Activated CD8-positive, alpha-beta T cell treated with anti-CD3 and anti-CD28 coated beads for 36 hours (primary cell): ENCODE measurements at places on chromosomes 3 and 15.
A peak's percentile ranks its signal among the peaks of the same experiment; 100 is the strongest.

DNA sequence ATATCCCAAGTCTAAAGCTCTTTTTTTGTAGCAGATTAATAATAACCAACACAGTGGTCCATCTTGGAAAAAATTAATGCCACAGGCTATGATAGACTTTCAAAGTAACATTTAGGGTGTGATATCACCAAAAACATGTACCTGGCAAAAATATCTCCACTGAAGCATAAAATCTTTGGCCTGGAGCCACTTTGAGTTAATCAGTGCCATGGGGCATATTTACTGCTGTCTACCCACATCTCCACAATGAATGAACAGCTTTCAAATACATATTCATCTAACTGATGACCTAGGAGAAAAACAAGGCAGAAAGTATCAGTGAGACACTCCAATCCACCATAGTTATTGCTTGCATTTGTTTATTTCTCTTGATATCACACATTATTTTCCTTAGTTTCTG is 296.0 kb upstream of the MDFIC2 start:
- no peak for DNase-seq

GRCh38 chr15:69535101-69535638 is 82.6 kb downstream of the RPLP1 start:
- DNase-seq: peak; percentile 11

DNA sequence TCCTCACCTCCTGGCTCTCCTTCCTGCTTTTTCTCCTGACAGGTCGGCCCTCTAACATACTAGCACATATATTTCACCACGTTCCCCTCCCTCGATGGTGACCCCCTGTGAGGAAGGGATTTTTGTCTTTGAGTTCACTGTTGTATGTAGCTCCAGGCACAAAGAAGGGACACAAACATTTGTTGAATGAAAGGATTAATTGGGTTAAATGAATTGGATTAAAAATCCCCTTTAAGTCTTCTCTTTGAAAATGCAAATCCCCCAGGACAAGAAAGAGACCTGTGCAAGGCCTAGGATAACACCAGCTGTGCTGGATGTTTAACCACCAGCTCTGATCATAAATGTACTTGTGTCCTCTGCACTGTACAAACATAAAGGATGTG is 3.3 kb downstream of the CALML4 start:
- DNase-seq: no peak

DNA sequence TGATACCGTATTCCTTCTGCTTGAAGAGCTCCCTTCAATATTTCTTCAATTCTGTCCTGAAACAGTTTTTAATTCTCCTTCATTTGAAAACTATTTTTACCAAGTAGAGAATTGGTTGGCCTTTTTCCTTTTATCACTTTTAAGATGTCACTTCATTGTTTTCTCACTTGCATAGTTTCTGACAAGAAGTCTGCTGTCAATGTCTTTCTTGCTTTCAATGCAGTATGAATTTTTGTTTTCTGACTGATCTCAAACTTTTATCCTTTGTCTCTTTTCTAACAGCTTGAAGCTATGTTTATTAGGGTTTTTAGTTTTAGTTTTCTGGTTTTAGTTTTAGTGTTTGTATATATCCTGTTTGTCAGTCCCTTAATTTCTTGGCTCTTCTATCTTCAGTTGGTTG is 364.8 kb upstream of the TPRG1 start:
- no peak for DNase-seq

- no peak for DNase-seq
Observed at GRCh38 chr3:4644951-4645350, 151.8 kb downstream of the ITPR1 start.

DNA sequence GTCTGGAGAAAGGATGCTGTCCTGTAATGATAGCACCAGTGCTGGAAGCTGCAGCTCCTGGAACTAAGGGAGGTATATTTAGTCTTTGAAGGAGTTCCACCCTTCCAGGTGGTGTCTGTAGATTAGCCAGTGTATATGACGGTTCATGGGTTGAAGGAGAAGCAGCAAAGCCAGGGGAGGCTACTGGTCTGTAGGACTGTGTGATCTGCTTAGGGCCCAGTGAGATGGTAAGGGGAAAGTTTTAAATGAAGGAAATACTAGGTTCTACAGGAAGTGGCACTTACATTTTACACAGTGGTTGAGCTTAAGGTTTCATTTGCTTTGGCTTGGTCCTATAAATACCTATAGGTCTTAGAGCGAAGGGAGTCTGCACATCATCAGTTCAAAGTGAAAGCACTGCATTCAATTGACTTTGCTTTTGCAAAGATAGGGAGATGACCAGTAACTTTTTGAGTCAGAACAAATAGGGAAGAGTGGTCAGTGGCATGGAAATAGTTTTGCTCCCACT is 5.6 kb downstream of the SLC25A38 start:
- DNase-seq: no peak

- no peak for DNase-seq
Observed at GRCh38 chr3:131417751-131418150, 36.2 kb downstream of the NUDT16 start.

- no peak for DNase-seq
Observed at GRCh38 chr3:21117370-21117769, 633.6 kb downstream of the ZNF385D start.

- no peak for DNase-seq
Observed at GRCh38 chr3:180246688-180247195, 210.0 kb upstream of the PEX5L start.

GRCh38 chr15:57878573-57878972 is 172.1 kb downstream of the POLR2M start:
- no peak for DNase-seq

DNA sequence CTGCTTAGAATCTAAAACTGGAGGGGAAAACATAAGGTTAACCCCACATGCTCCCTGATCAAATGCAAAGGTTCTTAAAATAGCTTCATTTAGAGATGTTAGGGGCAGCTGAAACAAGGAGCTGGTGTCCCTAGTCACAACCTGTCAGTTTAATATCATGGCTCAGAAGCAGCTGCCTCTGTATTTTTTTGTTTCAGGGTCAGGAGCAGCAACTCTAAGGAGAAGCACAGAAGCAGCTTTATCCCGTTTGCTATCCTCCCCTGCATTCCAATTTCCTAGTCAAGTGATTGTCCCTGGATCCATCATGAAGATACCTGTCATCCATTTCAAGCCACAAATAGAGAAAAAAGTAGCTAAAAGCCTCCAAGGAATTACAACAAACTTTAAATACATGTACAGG is 4.1 kb downstream of the FILIP1L start:
- no peak for DNase-seq

GRCh38 chr15:95105229-95105628 is 873.9 kb downstream of the MCTP2 start:
- no peak for DNase-seq

- DNase-seq: no peak
Observed at GRCh38 chr15:101538177-101538576, 48.7 kb upstream of the PCSK6 start.

GRCh38 chr15:85454403-85454802 is 74.0 kb downstream of the AKAP13 start:
- no peak for DNase-seq

DNA sequence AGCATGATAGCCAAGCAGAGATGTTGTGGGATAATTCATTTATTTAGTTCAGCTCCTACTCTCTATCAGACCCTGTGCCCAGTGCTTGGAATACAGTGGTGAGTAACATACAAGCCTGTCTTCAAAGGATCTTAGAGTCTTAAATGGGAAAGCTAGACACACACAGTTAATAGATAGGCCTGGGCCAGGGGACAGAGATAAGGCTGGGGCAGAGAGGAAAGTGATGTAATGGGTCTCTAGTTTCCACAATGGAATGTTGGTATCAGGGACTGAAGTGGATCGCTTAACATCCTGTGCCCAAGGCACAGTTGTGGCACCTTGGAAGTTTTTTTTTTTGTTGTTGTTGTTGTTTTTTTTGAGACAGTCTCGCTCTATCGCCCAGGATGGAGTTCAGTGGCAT is 79.9 kb upstream of the POLG start:
- DNase-seq: no peak

- DNase-seq: no peak
Observed at GRCh38 chr3:123552095-123552714, 32.6 kb downstream of the HACD2 start.

DNA sequence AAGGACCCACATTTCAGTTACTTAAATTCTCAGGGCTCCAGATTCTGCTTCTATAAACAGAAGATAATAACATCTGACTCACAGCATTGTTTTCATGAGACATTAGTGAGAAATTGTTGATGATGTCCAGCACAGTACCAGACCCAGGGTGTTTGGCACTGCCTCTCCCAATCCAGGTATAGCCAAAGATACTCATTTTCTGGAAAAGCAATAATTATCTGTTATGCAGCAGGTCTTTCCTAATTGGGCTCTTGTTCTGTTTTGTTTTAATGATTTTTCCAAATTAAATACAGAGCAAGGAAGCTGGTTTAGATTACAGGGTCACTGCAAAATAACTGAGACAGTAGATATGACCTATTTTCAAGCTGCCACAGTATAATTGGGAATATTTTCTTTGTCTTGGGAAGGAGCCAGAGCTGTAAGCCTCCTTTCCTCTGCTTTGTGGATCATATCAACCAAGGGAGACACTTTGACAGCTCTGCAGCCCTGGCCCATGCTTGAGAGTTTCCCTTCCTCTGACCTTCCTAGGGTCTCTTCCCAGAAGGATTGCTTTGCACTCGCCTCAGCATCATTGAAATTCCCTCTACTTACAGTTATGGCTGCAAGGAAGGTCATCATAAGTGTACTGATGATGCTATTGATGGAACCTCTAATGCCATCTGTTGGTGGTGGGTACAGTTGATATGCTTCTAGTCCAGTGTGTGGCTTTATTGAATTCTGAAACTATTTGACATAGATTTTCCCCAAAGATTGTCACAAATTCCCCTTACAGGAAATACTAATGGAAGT is 522.4 kb upstream of the ADAMTS9 start:
- no peak for DNase-seq

- peak; percentile 66 for DNase-seq
Observed at GRCh38 chr15:40930430-40931299, 1.5 kb downstream of the DLL4 start.

GRCh38 chr3:48931944-48932580 is 13.4 kb downstream of the ARIH2 start:
- DNase-seq: no peak
